ENCODE measurements at places on chromosomes 2 and 18. TPM values are rescaled to one million over a fixed set of nuclear protein-coding genes. Genes with fewer than 3 reads are reported as not detected.

- no peak for DNase-seq
These were observed 74.6 kb downstream of the COX7A2L start for GRCh38 chr2:42286268-42286946.

DNA sequence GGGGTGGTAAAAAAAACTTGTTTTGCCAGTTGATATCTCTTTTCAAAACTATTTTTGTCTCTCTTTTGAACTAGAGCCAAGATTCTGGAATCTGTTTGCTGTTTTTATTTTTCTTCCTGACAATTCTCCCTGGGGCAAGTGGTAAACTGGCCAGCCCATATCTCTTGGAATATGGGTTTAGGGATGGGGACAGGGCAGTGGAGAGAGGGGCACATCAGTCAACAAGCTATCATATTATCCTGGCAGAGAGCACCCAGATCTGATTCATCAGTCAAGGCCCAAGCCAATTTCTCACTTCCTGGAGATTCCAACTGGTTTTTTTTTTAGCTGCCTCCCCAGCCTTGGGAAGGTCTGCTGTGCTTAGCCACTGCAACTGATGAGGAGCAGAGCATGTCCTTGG is 52.3 kb downstream of the ARHGAP28 start:
- no peak for DNase-seq

DNA sequence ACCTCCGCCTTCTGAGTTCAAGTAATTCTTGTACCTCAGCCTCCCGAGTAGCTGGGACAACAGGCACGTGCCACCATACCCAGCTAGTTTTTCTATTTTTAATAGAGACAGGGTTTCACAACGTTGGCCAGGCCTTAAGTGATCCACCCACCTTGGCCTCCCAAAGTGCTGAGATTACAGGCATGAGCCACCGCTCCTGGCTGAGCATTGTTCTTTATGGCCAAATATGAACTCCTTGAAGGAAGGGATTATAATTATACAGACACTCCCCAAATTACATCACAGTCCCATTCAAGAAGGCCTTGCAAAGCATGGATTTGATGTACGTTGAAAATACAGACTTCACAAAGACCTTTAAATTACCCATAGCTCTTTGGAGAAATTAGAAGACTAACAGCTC is 381.7 kb downstream of the TXNL1 start:
- DNase-seq: no peak

DNA sequence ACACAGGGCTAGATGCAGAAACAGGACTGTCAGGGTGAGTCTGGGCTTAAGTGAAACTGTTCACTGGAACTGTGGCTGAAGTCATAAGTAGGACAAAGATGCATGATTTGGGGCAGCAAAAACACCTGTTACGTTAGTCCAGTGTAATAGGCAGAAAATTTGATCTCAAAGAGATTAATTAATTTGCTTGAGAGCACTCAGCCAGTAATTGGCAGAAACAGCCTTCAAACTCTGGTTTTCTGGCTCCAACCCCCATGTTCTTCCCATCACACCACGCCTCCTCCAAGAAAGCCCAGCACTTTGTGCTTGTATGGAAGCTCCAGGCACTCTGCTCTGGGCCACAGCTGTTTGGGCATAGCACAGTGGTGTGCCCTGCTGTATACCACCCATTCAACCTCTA is 54.0 kb downstream of the CNTNAP5 start:
- DNase-seq: no peak

DNA sequence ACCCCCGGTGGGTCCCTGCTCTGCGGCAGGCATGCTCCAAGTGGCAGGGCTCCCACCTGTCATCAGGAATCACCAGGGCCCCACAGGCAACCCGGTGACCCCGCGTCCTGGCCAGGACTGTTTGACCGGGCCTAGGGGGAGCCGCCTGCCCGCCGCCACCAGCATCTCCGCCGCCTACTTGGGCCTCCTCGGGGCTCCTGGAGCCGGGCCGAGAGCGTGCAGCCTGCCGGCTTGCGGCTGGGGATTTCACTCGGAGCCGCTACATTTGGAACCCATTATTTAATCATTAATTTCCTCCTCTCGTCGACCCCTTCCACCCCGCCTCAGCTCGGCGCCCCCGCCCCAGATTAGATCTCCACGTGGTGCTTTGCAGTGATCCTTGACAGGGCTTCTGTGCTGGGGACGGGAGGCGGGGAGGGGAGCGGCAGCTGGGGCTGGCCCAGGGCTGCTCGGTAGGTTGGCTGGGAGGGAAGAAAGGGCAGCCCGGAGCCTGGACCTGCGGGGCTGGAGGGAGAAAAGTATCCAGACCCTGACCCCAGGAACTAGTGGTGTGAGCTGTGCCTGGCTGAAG is 295.4 kb downstream of the CYP26B1 start:
- DNase-seq: no peak

DNA sequence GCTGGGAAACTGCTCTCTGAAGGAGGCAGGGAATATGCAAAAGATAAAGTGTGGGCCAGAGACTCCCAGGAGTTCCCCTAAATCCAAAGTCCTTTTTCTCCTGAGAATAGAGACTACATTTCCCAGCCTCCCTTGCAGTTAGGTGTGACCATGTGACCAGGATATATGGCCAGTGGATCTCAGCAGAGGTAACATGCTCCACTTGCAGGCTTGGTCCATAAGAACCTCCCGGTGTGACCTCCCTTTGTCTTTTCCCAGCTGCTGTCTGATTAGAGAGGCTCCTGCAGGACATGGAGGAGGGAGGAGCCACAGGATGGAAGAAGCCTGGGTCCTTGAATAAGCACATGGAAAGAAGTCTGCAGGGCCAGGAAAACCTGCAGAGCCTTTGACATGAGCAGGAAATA is 76.2 kb downstream of the TGFA start:
- no peak for DNase-seq

GRCh38 chr18:14917311-14917710 is 169.3 kb downstream of the ANKRD30B start:
- DNase-seq: no peak

DNA sequence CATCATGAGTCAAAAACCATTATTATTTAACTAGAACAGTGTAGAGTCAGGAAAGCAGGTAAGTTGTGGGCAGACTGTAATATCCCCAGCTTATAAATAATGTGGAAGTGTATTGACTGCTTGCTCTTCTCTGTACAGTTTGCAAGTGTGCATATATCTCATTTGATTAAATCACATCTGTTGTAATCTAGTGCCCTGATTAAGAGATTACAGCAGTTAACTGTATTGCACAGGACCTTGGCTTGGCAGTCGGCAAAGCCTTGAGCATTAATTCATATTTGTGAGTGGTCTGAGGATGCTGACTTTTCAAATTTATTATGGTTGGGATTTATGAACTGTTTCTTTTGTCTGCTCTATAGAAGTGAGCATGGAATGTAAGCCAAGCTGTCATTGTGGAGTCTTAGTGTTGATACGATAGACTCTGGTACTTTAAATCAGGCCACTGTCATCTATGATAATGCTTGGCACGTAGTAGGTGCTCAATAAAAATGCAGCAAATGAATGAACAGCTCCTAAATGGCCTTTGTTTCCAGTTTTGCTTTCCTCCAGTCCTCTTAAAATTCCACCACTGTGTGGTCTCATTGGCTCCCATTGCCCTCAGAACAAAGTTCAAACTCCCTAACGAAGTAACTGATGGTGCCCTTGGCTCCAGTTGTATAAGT is 48.3 kb downstream of the RAB31 start:
- DNase-seq: no peak

- no peak for DNase-seq
These were observed 12.4 kb upstream of the DNMT3A start for GRCh38 chr2:25354116-25354515.

- no peak for DNase-seq
These were observed 15.4 kb upstream of the FARP2 start for GRCh38 chr2:241340631-241341163.

GRCh38 chr2:50556934-50557575 is 474.9 kb downstream of the NRXN1 start:
- no peak for DNase-seq

DNA sequence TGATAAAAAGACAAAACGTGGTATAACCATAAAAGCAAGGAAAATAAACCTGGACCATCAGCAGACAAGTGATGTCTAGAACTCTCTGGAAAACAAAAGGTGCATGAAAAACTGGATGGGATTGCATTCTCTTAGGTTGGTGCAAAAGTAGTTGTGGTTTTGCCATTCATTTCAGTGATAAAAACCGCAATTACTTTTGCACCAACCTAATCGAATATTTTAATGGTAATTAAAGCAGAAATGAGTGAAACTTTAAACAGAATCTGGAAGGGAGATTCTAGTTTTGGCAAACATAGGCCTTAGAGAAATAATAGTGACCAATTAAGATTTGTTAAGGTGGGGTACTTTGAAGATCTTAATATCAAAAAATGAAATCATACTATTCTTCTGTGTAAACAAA is 800.8 kb upstream of the GYPC start:
- DNase-seq: no peak

GRCh38 chr2:20615068-20615465 is 35.8 kb downstream of the HS1BP3 start:
- no peak for DNase-seq

GRCh38 chr18:2914185-2914880 is 67.5 kb downstream of the EMILIN2 start:
- no peak for DNase-seq

DNA sequence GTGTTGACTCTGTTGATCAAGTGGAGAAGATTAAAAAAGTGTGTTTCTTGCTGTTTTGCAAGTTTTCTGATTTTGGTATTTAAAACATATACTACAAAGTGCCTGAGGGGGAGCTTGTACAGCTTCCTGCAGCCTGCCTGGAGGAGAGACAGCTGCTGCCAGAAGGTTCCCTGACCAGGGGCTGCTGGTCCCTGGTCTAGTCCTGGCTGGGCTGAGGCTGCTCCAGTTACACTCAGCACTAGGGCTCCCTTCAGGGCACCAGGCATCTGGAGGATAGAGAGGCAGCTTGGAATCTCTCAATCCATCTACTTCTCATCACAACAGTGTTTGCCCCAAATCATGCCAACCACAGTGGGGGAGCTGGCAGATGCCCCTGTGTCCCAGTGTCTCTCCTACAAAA is 4.8 kb downstream of the MC2R start:
- no peak for DNase-seq

DNA sequence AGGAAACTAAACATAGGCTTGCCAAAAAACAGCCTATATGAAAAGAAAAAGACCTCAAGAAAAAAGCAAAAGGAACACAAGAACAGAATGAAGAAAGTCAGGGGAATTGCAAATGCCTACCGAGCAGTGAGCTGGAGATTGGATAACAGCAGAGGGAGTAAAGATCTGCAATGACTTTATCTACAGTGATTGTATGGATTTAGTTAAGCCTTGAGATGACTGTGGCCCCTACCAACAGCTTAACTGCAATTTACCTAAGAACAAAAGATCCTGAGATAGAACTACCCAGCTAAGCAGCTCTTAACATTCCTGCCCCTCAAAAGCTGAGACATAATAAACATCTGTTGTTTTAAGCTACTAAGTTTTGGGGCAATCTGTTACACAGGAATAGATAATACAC is 20.5 kb downstream of the LNPK start:
- no peak for DNase-seq

GRCh38 chr2:180980943-180981911 is 822 bp downstream of the UBE2E3 start:
- DNase-seq: no peak

- no peak for DNase-seq
These were observed 23.0 kb upstream of the NTSR2 start for GRCh38 chr2:11692966-11693521.

GRCh38 chr18:49179222-49179621 is 228.5 kb upstream of the SMAD7 start:
- DNase-seq: no peak

DNA sequence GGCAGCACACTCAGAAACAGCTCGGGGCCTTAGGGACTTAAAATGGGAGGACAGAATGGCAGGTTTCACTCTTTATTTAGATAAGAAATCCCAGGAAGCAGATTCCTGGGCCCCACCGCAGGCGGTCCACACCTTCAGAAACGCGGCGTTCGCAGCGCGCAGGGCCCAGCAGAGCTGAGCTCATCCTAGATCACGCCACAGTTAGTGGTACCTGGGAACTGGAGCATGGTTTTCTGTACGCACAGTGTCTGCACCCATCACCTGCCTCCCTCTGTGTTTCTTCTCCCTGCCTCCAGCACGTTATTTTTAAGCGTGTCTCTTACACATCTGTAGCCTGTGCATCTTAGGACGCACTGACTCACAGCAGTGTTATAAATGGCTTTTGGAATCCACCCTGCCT is 242.1 kb downstream of the ALPK2 start:
- DNase-seq: no peak

DNA sequence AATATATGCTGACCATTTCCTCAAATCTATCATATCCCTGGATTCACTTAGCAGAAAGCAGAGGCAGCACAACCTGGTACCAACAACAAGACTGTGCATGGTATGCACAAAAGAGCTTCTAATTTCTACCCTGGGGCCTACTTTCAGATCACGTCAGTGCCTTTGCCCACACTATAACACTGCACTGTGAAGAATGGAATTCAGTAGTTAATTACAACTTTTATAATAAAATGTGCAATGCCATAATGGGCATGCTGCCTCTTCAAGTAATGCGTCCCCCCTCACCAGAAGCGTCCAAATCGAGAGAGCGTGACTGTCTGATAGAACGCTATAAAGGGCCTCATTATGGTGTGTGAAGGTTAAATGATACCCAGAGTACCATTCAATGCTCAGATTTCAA is 328.1 kb upstream of the PKDCC start:
- DNase-seq: no peak

GRCh38 chr18:57281519-57281918 is 70.8 kb upstream of the ST8SIA3 start:
- no peak for DNase-seq

DNA sequence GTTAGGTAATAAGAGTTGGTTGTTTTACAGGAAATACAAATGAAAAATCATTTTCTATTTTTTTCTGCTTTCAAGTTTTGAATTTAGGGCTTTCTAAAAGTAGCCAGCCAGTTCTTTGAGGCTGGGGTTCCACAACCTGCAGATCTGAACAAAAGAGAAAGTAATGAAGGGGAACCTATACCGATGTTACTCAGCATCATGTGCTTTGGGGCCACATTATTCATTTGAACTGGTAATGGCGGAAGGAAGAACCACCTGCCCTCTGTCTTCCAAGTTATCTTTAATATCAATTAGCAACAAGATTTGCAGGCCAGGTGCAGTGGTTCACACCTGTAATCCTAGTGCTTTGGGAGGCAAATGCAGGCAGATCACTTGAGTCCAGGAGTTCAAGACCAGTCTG is 12.9 kb upstream of the MRO start:
- no peak for DNase-seq

GRCh38 chr2:10452312-10452711 is 4.2 kb upstream of the ODC1 start:
- no peak for DNase-seq

SAG gene
- total RNA-seq: not detected

STAT4 gene
- 1.6 TPM for total RNA-seq

CD8B gene
- 2.5 TPM for total RNA-seq

ZSWIM2 gene
- not detected for total RNA-seq

LYG1 gene
- total RNA-seq: 0.12 TPM

ABHD1 gene
- total RNA-seq: not detected
